NT2/D1 (cell line): ENCODE measurements at places on chromosomes 12 and 14.

DNA sequence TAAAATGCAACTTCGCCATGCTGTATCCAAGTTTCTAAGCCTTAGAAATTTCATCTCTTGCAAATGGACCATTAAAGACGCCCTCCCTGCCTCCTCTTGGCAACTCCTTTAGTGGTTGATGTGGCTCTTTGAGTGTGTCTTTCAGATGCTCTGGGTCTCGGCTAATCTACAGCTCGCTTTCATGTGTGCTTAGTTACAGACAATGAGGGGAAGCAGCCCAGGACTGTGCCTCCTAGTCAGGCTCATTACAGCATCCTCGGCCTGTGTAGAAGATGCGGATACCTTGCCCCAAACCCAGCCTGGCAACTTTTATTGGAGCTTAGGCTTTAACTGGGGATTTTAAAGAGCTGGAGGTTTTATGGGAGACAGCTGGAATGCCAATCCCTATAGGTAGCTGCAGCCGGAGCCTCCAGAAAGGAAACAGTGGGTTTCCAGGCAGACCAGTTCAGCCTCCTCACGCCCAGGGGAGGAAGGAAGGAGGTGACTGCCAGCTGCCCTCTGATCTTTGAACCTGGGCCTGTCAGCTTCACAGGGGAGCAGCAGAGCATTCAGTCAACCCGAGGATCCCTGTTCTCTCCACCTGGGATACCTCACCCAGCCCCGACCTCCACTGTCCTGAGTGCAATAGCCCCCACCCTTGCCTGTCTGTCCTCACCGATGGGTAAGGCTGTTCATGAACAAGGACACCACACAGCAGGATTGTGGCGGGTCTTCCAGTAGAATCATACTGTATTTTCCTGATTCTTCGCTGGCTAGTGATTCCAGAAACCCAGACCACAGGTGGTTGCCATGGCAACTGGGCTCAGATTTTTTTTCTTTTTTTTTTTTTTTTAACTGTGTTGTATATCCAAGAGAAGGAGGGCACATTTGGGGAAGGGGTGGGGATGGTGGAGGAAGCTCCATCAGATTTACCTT lies 638.5 kb downstream of the MED13L start:
- no peak for DNase-seq

DNA sequence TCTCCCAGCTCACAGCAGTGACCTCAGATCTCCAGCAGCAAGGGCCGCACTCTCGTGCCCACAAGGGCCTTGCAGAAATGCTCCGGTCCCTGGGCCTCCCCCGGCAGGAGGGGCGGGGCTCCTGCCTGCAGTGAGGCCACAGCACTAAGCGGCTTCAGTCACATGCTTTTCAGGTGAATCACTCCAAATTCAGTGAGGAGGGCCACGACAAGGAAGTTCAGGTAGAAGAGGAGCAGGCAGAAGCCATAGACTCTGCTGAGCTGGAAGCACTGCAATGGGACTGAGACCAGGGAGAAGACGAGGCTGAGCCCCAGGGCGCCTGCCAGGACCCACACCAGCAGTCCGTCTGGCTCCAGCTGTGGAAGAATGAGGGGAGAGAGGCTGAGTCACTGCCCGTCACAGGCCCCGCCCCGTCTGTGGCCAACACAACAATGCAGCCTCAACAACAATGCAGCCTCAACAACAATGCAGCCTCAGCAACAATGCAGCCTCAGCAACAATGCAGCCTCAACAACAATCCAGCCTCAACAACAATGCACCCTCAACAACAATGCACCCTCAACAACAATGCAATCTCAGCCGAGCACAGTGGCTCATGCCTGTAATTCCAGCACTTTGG lies 35.2 kb downstream of the SLC8B1 start:
- DNase-seq = peak; percentile 73

GRCh38 chr12:104873374-104873773 lies 84.7 kb downstream of the SLC41A2 start:
- DNase-seq = no peak

GRCh38 chr14:22533739-22534359 lies 55.2 kb downstream of the DAD1 start:
- no peak for DNase-seq

DNA sequence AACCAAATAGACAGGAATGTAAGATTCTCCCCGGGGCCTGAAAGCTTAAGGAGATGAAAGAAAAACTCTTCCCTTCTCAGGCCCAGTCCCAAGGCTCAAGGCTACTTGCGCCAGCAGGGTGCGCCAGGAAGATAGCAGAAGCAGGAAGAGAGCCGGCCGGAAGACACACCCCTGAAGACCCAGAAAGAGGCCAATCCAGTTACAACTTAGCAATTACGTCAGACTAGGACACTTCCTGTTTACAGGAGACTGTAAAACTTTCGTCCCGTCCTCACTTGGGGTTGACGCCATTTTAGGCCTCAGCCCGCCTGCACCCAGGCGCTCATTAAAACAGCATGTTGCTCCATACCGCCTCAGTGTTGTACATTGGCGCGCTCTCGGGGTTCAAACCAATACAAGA lies 9.4 kb downstream of the COX16 start:
- DNase-seq = no peak
